Right lung (tissue), 10 donors: ENCODE measurements at places on chromosomes 16 and 17.

GRCh38 chr16:6482696-6483468, 849.8 kb upstream of the RBFOX1 start:
- no peak for DNase-seq

DNA sequence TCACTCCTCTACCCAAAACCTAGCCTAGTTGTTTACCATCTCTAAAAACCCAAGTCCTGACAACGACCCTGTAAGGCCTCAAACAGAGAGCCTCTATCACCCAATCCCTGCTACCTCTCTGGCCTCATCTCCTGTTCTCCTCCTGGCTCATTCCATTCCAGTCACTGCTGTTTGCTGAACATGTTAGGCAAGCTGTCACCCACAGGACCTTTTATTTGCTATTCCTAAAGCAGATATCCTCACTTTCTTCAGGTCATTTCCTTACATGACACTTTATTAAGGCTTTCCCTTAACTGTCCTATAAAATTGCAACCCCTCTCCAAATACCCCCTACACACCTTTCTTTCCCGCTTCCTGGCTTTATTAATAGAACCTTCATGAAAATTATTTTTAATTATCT, 85.1 kb downstream of the KANSL1 start:
- no peak for DNase-seq

DNA sequence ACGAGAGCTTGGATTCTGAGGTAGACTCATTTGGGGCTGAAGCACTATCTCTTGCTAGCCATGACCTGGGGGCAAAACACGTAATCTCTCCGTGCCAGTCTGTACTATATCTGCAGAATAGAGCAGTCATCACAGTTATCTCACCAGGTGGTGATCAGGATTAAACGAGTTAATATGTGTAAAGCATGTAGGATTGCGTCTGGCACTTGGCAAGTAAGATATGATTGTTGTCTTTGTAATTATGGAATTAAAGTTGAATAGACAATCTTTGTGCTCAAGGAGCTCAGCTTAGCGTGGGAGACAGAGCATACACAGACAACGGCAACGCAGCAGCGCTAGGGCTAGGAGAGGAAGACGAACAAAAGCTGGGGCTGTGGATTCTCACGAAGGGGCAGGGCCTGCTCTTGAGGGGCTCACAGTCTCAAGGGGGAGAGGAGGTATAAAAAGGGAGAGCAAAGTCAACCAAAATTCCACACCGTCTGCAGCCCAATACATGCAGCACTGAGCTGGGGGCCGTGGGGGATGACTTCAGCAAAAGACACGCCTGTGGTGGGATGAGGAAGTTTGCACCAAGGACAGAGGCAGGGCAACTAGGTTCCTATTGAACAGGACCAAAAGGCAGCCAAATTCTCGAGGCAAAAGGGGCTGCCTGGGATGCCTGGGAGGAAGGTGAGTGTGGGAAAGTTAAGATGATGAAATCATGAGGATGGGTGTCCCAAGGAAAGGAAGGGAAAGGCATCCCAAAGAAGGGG, 68.6 kb downstream of the SDK2 start:
- no peak for DNase-seq

DNA sequence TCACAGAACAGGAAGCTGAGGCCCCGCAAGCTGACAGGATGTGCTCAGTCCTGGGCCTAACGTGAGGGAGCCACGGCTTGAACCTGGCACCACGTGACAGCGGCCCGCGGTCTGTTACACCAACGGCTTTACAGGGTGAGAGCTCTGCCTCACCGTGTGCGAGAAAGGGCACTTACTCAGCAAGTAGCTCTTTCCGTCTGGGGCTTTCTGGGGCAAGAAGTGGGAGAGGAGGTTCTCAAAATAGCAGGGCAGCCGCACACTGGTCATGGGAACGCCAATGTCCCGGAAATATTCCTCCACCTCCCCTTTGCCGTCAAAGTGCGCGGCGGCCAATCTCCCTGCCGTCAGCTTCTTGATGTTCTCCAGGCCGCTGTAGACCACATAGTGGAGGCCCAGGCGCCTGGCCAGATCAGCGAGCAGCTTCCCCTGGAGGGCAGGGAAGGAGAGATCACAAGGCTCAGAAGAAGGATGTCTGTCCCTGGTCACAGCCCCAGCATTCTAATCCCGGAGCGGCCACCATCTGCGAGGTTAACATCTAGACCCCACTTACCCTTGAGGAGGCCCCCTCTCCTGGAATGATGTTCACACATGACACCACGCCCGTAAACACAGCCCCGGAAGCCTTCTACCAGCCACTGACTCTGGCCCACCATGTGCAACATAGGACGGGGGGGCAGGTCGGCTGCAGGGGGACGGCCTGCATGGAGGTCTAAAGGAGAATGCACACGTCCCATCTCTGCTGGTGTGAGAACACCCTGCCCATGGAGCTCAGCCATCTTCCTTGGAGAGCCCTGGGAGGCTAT, 8.2 kb downstream of the NMRAL1 start:
- DNase-seq = no peak

- DNase-seq = no peak
Observed at GRCh38 chr17:2198927-2199326, 104.7 kb downstream of the SMG6 start.
